Skin of body (tissue), 3 donors: ENCODE measurements at places on chromosomes 4 and X. TPM values are rescaled to one million over a fixed set of nuclear protein-coding genes. Genes with fewer than 3 reads are reported as not detected.

ETDB gene
- total RNA-seq: not detected

TLR10 gene
- 0.59 TPM for total RNA-seq

PF4V1 gene
- not detected for total RNA-seq

P2RY4 gene
- total RNA-seq: 0.69 TPM

LPAR4 gene
- 8.0 TPM for total RNA-seq

MAPK10 gene
- total RNA-seq: 18.3 TPM

GCNA gene
- total RNA-seq: 0.99 TPM
